HFF-Myc (cell line): ENCODE measurements at places on chromosomes 12 and 14.

DNA sequence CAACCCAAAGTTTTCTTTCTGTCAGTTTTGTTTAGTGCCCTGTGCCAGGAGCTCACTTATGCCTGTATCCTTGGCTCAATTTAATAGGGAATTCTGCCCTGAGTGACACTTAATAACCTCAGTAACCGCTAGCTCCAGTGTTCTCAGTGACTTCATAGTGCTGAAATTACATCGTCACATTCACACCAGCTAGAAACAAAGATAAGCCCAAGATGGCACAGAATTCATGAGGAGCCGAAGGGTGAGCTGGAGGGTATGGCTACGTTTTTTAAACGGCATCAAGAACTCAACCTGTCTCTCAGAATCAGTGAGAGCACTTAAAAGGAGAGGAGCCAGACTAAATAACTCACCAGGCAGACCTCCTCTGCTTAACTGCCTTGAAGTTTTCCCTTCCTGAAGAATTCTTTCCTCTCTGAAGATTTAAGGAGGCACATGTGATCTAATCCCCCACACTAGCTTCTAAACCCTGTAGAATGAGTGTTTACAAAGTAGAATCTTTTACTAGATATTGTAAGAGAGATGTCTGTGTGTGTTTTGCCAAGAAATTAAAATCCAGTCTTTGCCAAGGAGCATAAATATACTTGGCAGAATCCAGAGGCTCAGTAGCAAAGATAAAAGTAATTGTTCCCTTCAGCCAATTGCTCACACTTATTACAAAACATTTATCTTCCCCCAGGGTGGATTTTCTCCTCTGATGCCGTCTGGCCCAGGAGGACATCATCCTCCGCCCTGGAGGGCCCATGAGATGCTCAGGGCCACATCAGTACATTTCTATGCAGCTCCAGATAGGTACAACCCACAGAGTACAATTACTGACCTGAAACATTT is 37.3 kb downstream of the PTGER2 start:
- DNase-seq: no peak

- no peak for DNase-seq
Observed at GRCh38 chr12:52436000-52436827, 2.0 kb upstream of the KRT75 start.

DNA sequence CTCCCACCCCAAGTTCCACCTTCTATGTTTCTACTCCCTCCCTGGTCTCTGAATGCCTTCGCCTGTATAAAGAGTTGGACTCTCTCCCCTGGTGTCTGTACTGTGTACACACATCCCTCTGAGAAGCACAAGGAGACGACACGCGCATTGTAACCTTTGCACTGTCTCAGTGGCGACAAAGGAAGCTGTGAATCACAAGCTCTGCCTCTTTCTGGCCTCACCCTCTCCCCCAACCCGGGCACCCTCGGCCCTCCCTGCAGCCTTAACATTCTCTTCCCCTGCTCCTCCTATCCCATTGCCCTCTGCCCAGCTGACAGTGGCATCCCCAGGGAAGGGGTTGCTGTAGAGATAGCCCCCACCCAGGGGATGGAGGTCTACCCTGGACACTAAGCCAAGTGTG is 2.5 kb upstream of the SMARCD1 start:
- DNase-seq: no peak

GRCh38 chr14:52154992-52155650 is 86.3 kb upstream of the NID2 start:
- DNase-seq: no peak

- DNase-seq: no peak
Observed at GRCh38 chr12:116784238-116784612, 46.1 kb downstream of the RNFT2 start.

DNA sequence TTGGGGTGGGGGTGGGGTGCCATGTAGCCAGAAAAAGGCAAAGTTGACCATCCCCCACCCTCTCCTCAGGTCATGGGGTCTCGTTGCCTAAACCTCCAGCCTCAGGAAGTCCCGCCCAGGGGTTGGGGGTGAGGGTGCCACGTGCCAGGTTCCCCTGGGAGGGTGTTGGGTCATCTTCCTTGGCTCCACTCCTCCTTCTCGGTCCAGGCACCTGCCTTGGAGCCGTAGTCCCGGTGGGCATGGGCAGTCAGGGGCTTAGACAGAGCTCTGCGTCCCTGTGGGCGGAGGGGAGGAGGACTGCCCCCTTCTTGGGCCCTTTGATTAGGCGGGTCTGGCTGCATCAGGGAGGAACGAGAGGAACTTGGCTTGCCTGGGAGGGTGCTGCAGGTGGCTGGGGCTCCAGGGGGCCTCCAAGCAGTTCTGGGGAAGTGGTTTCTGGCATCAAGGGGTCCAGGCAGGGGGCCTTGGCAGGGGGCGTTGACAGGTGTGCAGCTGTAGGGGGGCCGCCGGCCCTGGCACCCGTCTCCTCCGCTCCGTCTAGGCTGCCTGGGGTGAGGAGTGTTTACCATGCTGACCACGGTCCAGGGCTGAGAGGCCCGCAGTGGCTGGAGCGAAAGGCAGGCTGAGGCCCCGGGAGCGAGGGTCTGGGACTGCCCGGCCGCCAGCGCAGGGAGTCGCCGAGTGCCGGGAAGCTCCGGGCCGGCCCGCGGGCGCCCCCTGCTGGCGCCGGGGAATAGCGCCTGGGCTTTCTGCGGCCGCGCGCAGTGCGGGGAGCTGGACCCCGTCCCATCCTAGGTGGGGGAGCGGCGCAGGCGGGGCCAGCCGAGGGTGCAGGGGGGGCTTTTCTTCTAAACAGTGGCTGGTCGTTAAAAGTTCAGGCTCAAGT is 7.9 kb downstream of the SETD1B start:
- DNase-seq: no peak

GRCh38 chr14:31543969-31544799 is 17.0 kb upstream of the NUBPL start:
- DNase-seq: no peak

GRCh38 chr12:108653082-108653516 is 19.4 kb upstream of the SELPLG start:
- no peak for DNase-seq

- no peak for DNase-seq
Observed at GRCh38 chr12:6192604-6193380, 7.4 kb upstream of the CD9 start.

GRCh38 chr14:21405097-21405496 is 21.3 kb upstream of the SUPT16H start:
- DNase-seq: no peak

DNA sequence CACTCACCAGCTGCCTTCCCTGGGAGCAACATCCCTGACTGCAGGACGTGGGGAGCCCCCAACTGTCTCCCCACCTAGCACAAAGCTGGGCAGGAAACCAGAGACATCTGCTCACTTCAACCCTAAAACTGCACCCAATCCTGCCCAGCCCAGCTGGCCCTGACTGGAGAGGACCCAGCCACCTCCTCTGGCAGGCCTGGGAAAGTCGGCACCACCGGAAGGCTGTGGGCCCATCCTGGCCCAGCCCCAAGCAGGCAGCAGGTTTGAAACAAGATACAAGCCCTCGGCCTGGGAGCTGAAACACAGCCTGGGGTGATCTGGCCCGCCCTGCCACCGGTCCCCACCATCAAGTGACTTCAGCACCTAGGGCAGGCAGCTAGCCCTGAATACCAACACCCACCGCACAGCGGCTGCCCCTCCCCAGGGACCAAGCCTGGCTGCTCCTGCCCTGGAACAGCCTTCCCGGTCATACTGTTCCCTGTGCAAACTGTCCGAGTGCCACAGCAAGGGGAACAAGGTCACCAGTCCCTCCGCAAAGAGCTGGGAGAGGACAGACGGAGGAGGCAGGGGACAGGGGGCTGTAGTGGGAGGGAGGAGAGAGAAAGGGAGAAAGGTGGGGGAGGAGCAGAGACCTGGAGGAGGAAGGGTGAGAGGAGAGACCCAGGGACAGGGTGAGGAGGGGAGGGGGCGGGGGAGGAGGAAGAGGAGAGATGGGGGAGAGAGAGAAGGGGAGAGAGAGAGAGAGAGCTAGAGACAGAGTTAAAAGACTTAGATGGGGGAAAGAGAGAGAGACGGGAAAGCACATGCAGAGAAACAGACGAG is 115.7 kb downstream of the RFLNA start:
- DNase-seq: no peak

GRCh38 chr14:91293281-91293680 is 48.8 kb upstream of the GPR68 start:
- no peak for DNase-seq

- no peak for DNase-seq
Observed at GRCh38 chr12:105590571-105590970, 260.1 kb downstream of the C12orf75 start.

- no peak for DNase-seq
Observed at GRCh38 chr12:47214771-47215170, 135.0 kb upstream of the AMIGO2 start.

GRCh38 chr12:120826335-120826734 is 77.8 kb downstream of the SPPL3 start:
- DNase-seq: no peak

DNA sequence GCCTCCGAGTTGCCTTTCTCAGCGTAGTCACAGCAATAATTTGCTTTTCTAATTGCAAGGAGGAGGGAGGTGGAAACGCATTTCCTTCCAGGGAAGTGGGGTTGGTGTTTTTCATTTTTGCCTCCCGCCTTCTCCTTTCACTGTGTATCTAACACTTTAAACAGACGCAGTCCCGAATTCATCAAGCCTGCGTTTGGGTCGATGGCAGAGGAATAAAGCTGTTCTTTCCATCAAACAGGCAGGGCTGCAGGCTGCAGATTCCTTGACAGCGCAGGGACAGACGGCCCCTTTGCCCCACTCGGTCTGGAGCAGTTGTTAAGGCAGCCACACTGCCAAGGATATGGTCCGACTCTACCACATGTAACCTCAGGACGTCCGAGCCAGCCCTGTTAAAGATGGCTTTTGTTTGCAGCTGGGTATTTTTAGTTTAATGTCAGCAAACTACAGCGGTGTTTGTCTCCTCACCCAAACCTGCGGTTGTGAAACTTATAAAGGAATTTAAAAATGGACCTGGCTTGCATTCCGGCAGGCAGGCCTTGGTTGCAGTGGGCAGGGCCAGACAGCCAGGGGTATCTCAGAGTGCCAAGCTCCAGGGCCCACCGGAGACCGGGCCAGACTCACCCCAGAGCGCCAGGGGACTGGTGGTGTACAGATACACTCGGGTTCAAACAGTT is 2.1 kb downstream of the CHST11 start:
- DNase-seq: no peak

DNA sequence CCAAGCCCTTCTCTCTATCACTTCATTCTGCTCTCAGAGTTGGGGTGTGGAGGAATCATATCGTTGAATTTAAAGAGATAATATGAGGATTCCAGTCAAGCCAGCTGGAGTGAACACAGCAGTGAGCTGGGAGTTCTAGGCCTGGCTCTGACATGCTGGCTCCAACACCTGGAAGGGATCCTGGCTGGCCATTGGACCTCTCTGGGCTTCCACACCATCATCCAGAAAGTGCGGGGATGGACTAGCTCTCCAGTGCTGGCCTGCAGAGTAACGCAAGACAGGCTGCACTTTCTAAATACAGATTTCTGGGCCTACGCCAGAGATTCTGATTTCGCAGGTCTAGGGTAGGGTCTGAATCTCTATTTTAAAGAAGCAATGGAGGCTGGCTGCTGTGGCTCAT is 34.8 kb upstream of the HDAC7 start:
- no peak for DNase-seq

- no peak for DNase-seq
Observed at GRCh38 chr12:6788972-6789924, at the start of gene CD4. TSS of gene CD4 (plus strand) at chr12:6789528. CDS start at chr12:6800139, 10,611 bp downstream.

DNA sequence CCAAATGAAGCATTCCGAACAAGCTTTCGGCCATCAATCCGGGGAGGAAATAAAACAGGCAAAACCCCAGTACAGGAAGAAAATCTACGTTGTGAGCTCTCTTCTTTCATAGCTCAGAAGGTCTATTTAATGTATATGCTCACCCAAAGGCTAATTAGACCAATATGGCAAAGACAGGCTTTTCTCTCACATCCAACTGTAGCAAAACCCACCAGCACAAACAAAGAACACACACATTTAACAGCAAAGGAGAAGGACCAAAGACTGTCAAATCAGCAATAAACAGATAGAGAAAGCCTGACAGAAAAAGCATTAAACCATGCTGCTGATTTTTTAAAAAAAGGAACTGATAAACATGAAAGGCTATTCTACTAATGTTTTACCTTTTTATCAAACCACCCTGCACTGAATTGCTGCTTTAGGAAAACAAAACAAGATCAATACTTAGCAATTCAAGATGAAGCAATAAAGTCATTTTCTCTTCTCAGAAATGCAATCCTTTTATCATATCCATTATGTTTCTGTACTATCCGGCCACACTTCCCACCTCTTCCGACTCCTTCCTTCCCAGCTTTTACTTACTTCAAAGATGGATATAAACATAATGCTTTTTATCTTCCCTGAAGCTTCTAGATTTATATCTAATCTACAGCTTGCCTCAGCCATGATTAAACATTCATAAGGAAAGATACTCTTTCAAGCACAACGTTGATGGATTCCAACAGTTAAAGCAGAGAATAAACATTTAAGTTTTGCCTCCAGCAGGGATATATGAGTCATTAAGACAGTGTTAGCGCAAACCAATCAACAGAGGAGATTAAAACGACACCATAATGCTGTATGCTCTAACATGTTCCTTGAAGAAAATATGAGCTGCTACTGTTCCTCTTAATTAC is 74.6 kb upstream of the BBS10 start:
- DNase-seq: peak; percentile 27

DNA sequence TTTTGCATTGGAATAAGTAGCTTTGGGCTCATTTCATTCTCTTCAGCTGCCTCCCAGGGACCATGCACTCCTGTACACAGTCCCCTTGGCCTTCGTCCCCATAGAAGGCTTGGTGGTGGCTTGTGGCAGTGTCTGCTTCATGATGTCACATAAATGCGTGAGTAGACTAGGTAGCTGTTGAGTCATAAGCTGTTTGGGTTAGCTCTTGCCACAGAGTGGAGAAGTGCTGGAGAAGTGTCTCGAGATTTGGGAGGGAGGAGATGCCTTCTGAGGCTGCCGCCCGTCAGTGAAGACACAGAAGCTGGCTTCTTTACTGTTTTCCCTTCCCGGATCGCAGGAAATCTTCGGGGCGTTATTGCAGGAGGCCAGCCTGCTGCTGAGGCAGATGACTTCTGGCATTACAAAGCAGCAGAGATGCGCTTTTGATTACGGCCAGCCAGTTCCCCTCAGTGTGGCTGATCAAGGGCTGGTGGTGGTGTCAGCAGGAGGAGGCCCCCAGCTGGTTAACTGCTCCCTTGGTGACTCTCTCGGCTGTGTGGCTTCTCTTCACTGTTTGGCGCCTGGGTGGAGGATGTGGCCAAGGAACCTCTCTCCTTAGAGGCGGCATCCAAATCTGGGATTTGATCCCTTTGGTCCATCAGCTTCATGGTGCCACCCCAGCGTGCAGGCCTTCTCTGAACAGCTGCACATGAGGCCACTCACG is 67.6 kb downstream of the AACS start:
- DNase-seq: no peak

- DNase-seq: no peak
Observed at GRCh38 chr12:105099356-105099755, 8.2 kb upstream of the WASHC4 start.

DNA sequence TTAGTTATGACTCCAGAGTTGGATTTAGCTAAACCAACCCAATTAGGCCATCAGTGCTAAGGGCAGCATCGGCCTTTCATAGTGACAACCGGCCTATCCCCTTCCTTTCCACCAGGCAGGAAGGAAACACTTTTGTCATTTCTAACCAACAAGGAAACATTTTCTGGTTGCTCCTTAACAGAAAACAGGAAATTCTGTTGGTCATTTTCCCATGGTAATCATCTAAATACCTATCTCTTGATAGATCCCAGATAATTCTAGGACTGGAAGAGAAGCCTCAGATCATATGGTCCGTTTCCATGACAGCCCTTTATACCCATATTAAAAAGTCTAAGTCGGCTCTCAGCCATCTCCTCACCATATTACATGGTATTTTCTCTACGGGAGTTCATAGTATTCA is 79.2 kb upstream of the USP44 start:
- no peak for DNase-seq
